ENCODE measurements at places on chromosomes 12 and 14.

DNA sequence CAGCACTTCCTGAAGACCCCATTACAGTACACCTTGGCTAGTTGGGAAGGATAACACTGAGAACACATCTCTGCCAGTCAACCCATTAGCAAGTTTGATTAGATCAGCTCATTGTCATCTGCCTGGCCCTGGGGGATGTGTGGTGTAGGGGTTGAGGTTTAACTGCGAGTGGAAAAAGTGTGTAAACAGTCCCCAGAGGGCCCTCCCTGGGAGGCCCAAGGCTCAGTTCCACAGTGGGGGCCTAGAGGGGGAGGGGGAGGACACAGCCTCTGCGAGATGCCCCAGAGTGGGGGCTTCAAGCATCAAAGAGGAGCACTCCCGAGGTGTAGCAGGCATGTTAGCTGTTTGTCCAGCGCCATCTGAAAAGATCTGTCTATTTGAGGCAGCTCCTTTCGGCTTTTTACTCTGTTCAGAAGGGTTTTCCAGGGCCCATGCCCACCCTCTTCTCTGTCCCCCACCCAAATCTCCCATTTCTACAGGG lies 344 bp downstream of the LPAR5 start:
- no peak for DNase-seq

DNA sequence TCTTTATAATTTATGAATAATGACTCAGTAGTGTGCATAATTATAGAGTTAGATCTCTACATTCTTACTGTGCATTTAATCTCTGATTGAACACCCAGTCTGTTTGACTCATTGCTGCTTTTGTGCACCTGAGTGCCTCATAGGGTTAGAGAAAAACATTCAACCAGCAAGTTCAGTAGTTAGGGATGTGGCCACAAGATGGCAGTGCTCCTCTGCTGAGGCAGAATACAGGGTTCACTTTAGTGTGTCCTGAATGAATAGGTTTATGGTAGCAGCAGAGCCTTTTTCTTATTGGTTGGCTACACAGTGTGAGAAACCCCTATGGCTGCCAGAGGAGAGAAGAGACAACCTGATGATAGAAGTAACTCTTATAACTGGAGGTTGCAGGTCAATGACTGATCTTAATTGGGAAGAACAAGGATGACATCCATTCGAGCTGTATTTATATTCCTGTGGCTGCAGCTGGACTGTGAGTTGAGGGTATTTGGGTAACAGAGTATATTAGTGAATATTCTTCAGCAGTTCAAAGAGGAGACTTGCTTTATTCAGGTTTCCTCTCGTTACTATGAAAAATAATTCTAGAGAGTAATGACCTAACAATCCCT lies 194.9 kb upstream of the OR4E1 start:
- DNase-seq: peak; percentile 99

GRCh38 chr14:69827560-69827959 lies 30.5 kb upstream of the SLC10A1 start:
- DNase-seq: peak; percentile 93

DNA sequence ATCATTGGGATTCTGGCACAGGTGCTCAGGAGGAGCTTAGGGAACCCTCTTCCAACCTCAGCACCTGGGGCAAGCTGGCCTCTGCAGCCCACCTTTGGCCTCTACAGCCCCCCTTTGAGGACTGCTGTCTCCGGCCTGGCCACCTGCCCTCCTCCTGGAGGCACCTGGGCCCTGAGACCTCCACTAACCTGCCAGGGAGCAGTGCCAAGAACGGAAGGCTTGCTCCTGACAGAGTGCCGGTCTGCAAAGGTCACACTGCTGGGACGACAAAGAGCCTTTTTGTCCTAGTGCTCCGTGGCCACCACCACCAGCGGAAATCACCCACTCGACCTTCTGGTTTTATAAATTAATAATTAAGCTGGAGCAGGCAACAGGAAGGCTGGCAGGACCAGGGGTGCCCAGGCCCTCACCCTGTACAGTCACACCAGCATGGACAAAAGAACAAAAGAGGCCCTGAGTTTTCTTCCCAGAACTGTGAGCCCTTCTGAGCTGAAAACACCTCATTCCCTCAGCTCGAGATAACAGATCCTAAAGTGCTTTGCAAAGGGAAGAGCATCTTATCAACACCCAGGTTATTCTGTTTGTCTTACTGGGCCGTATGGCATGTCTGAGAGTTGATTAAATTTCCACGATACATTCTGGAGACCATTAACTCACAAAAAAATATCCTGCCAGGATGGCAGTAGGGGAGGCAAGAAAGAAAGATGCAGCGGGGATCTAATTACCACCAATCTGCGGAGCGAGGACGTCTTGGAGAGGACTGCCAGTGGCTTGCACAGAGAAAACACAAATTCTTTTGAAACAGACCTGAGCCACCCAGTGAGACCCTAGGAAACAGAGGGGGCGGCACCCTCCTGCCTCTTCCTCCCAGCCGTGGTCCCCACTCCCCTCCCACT lies 8.2 kb downstream of the TESC start:
- DNase-seq: no peak

DNA sequence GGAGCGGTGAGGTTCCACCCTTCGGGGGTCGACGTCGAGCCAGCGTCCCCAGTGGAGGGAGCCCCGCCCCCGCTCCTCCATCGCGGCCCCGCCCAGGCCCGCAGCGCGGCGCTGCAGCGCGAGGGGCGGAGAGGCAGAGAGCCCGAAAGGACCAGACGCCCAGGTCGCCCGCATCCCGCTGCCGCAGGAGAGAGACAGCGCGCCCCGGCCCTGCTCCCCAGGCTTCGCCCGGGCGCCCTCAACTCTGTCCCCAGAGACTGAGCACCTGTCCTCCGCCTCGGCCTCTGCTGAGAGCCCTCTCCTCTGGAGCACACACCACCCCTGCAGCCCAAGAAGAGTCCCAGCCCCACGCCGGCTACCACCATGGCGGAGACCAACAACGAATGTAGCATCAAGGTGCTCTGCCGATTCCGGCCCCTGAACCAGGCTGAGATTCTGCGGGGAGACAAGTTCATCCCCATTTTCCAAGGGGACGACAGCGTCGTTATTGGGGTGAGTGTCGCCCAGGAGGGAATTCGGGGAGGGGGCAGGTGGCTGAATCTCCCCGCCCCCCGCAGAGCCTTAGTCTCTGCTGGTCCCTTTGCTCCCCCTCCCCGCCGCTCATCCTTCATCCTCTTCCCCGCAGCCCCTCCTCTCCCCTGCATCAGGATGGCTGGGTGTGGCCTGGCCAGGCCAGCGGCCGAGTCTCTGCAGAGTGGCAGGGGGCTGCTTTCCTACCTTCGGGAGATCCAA lies at the start of gene KIF5A:
Gene KIF5A, plus strand, starts transcription at position 136 of the 732 bp plus-strand sequence. Its CDS starts 228 bp downstream, at position 364.
- peak; percentile 79 for DNase-seq

DNA sequence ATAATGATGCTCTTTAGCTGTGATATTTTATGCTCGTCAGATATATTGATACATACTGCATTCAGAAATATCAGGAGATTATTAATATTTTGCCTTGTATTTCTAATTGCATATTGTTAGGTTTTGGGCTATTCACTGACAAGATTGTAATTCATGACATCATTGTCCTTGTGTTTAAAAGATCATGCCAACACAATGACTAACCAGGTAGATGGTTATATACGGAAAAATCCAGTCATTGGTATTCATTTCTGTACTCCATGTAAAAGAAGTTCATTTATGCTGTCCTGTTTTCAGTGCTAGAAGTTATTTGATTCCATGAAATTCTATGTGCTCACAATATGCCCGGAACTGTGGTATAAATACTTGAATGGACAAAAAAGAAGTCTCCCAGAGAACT lies 107.5 kb downstream of the KITLG start:
- no peak for DNase-seq

- DNase-seq: no peak
These were observed 14.3 kb downstream of the MVK start for GRCh38 chr12:109587921-109588320.

- DNase-seq: no peak
These were observed at the start of gene SLC15A5 for GRCh38 chr12:16277585-16277984. TSS of gene SLC15A5 (minus strand) at chr12:16277685. CDS start at chr12:16277685, 0 bp downstream.

GRCh38 chr12:130977743-130978095 lies 24.0 kb downstream of the ADGRD1 start:
- DNase-seq: no peak

- peak; percentile 82 for DNase-seq
These were observed 56.4 kb upstream of the PIWIL1 start for GRCh38 chr12:130281153-130281799.

- DNase-seq: no peak
These were observed 3.1 kb upstream of the GPX2 start for GRCh38 chr14:64945431-64946178.

DNA sequence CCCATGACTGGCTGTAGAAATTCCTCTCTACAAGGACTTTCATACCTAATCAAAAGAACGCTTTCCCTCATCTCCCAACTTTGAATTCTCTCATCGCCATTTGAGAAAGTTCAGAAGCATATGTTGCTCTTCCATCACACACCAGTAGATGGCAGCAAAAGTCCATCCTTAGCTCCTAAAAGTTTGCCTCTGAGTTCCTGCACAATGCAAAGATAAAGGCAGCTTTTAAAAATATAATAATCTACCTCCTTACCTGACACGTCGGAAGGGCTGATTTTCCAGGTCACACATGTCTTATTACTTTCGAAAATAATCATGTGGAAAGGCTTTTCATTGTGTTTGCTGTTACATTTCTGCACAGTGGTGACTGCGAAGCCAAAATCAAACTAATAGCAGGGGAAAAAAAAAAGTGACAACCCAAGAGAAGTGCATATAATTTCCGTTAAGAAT lies 456.7 kb upstream of the SEL1L start:
- DNase-seq: peak; percentile 65

- peak; percentile 78 for DNase-seq
These were observed 70.7 kb downstream of the BORCS5 start for GRCh38 chr12:12427568-12427967.

DNA sequence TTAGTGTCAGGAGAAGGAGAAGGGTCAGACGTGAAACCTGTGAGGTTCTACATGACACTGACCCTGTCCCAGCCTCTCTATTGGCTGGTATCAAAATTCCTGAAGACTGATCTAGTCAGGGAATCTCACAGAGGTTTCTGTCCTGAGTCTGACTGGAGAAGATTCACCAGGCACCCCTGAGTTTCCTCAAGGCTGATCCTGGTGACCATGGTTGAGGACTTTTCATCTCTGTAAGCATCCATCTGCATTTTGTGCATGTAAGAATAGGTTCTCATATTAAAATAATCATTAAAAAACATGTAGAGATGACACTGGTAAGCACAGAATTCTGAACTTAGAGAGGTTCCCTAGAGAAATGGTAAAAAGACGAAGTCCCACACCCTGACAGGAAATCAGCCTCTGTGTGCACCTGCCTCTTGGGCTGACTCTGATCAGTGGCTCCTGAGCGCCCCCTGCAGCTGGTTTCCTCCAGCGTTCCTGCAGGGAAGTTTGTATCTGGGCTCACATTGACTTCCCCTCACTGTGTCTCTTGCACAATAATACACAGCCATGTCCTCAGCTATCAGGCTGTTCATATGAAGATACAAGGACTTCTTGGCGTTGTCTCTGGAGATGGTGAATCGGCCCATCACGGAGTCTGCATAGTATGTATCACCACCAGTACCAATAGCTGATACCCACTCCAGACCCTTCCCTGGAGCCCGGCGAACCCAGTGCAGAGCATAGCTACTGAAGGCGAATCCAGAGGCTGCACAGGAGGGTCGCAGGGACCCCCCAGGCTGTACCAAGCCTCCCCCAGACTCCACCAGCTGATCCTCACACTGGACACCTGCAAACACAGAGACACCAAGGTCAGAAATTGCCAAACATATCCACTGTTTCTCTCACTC lies 991.9 kb downstream of the TMEM121 start:
- DNase-seq: peak; percentile 0

- no peak for DNase-seq
These were observed 26.8 kb downstream of the AMN start for GRCh38 chr14:102949062-102949800.

DNA sequence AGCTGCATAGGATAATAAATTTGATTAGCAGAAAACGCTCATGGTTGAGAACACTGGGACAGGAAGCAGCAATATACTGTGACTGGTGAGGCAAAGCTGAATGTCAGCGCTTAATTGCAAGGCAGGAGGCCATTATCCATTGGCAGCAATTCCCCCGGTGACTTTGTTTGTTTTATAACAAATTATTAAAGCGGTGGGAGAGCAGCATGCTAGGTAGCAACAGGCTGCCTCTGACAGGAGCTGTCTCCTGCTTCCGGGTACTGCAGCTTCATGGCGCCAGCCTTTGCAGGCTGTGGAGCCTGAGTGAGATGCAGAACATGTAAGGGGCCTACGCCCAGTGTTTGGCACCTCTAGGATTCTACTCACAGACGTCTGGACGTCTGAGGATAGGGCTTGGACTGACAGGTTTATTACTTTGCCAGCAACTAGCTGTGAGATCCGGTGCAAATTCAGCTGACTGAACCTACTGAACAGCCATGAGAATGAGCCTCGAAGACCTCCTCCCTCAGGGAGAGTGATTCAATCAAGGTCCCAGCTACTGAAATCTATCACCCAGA lies 82.1 kb upstream of the SSTR1 start:
- DNase-seq: no peak

- DNase-seq: peak; percentile 77
These were observed 53.7 kb downstream of the GALNT4 start for GRCh38 chr12:89470741-89471509.

- DNase-seq: peak; percentile 93
These were observed 155.5 kb upstream of the RGS6 start for GRCh38 chr14:71776471-71777360.

DNA sequence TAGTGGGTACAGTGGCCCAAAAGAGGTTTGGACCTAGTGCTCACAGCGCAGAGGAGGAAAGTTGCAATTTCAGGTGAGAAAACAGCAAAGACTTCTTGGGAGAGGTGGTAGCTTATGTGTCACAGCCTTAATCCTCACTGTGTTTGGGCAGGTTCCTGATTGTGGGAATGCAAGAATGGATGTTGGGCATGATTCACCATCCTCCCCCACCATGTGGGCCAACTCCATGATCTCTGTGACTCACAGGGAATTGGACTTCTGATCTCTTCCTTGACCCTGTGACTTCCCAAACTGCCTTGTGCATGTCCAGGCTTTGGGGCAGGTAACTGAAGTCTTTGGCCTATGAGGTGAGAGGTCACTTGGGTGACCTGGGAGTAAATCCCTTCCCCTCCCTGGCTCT lies 1.8 kb upstream of the CHST11 start:
- no peak for DNase-seq

All from NCI-H82 (cell line).